ENCODE measurements at places on chromosomes 7 and 10.
A peak's percentile ranks its signal among the peaks of the same experiment; 100 is the strongest.

DNA sequence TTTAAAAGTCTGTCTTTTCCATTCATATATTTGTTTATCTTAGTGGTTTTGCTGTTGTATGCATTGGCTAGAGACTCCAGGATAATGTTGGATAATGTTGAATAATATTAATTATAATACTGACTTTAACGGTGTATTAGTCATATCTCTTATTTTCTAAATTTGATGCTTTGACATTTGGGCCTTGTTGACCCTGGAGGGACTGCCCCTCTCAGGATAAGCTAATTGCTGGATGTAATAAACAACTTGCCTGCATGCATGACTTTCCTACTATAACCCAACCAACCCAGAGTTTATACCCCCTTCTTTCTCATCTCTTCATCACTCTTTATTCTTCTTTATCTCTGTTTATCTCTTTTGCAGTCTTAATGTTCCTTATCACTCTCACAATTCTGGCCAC, 90.9 kb upstream of the ABI1 start:
- no peak for DNase-seq

GRCh38 chr7:137658190-137658900, 188.4 kb downstream of the DGKI start:
- no peak for DNase-seq

GRCh38 chr10:9707216-9707615, 1310.5 kb upstream of the CELF2 start:
- no peak for DNase-seq

GRCh38 chr10:108545921-108546320, 1377.4 kb downstream of the XPNPEP1 start:
- DNase-seq, result no peak

DNA sequence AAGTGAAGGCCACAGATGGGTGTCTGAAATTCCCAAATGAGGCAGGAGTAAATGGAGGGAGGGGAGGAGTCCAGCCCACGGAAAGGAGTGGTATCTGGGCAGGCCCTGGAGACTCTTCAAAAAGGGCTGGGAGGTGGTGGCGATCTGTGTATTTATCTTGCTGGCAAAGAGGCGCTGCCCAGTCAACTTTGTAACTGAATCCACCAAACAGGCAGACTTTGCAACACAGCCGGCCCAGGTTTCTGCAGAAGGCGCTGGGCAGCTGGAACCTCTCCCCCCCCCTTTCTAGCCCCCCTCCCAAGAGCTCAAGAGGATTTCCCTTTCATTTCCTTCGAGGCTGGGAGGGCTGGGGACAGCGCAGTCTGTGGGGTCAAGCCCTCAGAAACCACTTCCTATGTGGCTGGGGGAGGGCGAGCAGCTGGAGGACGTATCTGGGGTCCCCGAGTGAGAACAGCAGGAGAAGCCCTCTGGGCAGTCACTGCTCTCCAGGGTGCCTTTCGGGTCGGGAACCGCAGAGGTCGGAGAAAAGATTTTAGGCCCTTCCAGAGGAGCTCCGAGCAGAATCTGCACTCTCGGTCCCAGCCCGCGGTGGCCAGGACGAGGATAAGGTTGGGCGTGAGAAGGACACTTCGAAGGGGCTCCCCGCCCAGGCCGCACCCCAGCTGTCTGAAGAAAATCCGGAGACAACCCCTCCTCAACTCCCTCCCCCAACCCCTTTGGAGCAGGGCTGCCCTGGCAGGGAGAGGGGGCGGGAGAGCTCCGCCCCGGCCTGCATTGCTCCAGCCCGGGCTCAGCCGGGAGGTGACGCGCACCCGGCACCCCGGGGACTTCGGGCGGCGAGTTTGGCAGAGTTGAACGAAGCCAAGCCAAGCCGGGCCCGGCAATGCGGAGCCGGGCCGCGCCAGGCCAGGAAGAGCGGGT, 965 bp downstream of the ZCCHC24 start:
- DNase-seq, result no peak

- DNase-seq, result no peak
Measured at GRCh38 chr10:1425879-1426278, 311.4 kb downstream of the ADARB2 start.

DNA sequence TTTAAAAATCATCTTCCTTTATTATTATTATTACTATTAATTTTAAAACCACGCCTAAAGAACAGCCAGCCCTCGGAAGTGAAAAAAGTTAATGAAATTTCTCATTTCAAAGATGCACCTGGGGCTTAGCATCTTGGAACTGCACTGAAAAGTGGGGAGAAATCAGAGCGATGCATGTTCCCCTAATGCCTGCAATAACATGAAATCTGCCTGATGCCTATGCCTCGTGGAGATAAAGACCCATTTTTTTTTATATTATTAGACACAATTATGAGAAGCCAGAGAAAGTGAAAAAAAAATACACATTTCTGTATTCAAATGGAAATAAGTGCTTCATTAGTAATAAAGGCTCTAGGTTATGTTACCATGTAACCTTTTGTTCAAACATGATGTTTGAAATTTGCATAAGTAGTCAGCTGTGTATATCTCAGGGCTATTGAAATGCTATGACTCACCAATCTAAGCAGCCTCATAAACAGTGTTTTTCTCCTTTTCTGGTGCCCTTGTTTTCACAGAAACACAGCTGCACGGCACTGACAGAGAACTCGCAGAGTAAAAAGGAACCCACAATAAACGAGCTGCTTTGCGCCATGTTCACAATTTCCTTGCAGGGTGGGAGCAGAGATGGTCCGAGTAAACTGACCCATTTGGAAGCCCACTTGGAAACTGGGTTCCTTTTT, 175.8 kb upstream of the PRKCQ start:
- DNase-seq, result no peak

DNA sequence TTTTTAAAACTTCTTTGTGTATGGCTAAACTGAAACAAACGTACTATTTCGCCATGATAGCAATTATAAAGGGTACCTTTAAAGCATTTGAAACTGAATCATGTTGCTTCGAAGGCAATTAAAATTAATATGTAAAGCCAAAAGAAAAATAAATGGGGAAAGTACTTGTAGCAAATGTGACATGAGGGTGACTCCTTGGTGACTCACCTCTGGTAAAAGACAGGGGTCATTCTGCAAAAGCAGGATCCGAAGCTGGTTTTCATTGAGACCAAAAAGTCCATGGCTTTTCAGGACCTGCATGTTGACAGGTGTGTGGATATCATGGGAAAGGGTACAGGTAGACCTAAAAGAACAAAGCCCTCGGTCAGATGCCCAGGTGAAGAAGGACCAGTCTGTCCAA, 1.5 kb downstream of the ZC3HAV1L start:
- DNase-seq, result no peak

DNA sequence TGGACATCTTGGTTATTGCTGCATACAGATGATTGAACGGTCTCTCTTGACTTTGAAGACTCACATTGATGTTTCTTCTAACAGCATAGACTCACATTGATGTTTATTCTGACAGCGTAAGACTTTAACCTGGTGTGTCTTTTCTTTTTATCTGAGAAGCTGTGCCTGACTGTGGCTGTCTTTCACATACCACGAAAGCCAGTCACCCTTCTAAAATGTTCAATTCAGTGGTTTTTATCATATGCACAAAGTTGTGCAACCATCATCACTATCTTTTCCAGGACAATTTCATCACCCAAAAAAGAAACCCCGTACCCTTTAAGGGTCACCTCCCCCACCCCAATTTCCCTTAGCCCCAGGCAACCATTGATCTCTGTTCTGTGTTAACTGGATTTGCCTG, 24.7 kb downstream of the CELF2 start:
- no peak for DNase-seq

- DNase-seq, result peak; percentile 72
Measured at GRCh38 chr7:84790882-84791281, 396.0 kb downstream of the SEMA3D start.

DNA sequence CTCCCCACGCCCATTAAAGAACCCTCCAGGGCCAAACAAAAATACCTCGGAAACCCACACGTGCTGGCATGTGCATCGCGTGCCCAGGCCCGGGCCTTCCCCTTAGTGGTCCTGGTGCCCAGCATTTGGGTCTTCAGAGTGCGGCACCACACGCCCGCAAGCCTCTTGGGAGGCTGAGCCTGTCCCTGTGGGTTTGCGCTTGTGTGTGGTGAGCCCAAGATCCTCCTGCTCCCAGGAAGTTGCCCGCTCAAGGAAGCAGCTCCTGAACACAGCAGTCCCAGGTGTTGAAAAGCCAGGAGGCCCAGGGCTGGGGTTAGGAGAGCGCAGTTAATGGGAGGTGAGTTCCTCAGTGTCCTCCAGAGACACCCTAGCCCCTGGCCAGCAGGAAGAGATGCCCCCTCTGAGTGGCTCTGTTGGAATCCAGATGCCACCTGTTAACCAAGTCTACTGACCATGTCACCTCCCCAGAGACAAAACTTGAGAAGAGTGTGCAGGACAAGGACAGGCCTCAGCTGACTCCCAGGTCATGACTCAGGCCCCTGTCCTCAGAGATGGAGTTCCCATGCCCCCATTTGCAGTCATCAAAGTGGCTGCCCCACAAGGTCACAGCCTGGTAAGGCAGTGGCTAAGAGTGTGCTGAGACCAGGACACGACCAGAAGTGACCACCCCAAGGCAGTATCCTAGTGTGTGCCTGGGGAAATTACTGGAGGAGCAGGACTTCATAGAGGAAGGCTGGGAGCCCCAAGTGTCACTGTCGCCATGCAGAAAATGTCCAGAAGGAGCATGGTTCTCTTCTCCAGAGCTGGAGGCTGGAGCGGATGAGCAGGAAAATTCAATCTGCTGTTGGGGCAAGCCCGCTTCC, 5.2 kb downstream of the FZD9 start:
- DNase-seq, result no peak

- DNase-seq, result no peak
Measured at GRCh38 chr10:124827474-124827873, 25.9 kb downstream of the ABRAXAS2 start.

- DNase-seq, result no peak
Measured at GRCh38 chr10:49691588-49691987, 12.1 kb downstream of the C10orf53 start.

GRCh38 chr10:118241229-118242137, 100.6 kb downstream of the FAM204A start:
- peak; percentile 51 for DNase-seq

DNA sequence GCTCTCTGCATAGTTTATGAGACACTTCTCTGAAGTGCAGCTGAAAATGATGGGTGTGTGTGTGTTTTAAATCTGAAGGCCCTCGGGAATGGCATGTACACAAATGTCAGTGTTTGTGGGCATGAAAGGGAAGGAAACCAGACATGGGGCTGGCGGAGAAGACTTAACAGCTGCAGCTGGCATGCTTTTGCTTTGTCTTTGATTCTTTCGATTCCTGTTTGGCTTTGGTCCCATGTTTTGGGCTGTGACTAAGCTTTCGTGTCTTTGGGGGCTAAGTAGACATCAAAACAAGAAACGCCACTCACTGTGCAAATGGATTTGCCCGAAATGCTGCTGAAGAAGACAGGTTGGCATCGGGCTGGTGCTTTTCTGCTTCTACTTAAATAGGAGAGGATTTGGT, 179.3 kb downstream of the PFKFB3 start:
- no peak for DNase-seq

- peak; percentile 36 for DNase-seq
Measured at GRCh38 chr10:110746254-110746826, 102.2 kb downstream of the RBM20 start.

- DNase-seq, result no peak
Measured at GRCh38 chr10:8444630-8445029, 390.1 kb downstream of the GATA3 start.

GRCh38 chr7:81714306-81714705, 55.5 kb downstream of the HGF start:
- DNase-seq, result no peak

DNA sequence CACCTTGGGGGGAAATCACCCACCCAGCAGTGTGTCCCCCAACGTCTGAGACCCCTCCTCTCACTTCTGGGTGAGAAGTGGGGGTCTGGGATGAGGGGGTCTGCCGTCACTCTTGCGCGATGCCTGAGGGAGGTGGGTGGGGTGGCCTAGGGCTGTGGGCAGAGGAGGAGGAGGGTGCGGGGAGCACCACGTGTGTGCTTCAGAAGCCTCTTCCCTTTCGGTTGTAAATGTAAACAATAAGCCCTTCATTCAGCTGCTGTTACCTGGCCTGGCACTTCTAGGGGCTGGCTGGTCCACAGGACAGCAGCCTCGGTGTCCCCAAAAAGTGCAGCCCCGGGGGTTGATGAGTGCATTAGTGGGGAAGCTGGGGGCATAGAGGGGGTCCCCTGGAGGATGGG, 1.3 kb downstream of the CLIP2 start:
- no peak for DNase-seq

GRCh38 chr7:145269418-145270161, 433.7 kb upstream of the TPK1 start:
- DNase-seq, result no peak

Measured in fibroblast of skin of left biceps (primary cell).